Activated CD4-positive, alpha-beta T cell treated with anti-CD3 and anti-CD28 coated beads, Interleukin-2, amount 10 ng/mL, durations not matched to agents 7 days and 5 days (primary cell): ENCODE measurements at places on chromosomes 3 and 15.
A peak's percentile ranks its signal among the peaks of the same experiment; 100 is the strongest.

DNA sequence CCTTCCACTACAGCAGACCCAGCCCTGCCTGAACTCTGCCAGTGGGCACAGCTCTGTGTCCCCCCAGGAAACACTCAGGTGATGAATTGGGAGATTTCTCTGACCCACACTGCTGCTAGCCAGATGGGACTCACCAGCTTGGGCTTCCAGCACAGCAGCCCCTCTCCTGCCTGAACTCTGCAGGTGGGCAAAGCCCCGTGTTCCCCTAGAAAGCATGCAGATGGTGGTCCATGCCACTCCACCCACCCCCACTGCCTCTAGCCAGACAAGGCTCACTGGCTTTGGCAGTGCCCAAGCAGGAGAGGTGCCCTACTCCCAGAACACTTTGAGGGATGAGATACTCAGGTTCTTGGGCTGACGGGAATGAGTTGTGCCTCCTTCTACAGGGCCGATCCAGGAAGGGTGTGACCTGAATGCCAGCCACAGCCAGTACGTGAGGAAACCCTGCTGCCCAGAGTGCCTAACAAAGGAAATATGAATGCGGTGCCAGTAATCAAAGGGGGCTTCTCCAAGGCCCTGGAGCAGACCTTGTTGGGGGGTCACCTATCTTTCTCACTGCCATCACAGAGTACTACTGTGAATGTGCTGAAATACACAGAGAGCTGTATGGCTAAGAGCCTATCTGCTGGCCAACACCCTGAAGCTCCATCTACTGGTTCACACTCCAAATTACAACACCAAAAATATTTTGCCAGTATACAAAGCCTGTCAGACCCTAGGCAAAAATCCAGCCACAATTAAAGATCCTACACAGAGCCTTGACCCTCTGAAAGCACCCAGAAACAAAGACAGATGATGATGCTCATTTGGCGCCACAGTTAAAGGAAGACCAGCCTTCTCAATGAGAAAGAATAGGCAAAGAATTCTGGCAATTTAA lies 61.9 kb downstream of the BTLA start:
- peak overlapping the region; percentile 81 for H3K27ac ChIP-seq
- peak; percentile 41 for DNase-seq
- H3K36me3 ChIP-seq = peaks cover 8% of the 10 kb centered on the region
- H3K4me3 ChIP-seq = no peak overlapping the region
- peaks cover 30% of the 10 kb centered on the region for H3K4me1 ChIP-seq

DNA sequence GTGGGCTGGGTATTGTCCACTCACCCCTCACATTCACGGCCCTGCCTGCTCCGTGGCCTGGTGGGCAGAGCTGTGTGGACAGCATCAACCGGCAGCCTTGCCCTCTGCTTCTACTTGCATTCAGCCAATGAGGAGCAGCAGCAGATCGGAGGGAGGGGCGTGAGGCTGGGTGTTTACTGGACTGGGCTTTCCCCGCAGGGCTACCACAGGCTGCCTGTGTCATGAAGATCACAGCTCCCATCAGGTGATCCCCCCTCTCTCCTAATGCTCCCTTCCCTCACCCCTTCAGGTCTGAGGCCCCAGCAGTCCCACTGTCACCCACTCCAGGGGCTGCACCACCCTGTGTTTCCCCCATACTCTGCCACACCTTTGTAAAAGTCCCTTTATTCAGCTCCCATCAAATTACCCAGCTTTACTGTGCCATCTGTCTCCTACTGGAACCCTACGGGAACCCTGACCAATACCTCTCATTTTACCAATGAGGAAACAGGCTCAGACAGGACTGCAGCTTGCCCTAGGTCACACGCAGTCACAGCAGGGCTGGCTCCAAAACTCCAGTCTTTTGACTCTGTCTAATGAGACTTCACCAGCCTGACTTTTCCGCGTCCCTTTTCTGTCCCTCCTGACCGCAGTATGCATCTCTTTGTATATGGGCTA lies 81.1 kb downstream of the MEGF11 start:
- no peaks in the 10 kb centered on the region for H3K36me3 ChIP-seq
- H3K4me1 ChIP-seq = no peaks in the 10 kb centered on the region
- H3K27me3 ChIP-seq = peaks cover 23% of the 10 kb centered on the region
- H3K27ac ChIP-seq = no peak overlapping the region

DNA sequence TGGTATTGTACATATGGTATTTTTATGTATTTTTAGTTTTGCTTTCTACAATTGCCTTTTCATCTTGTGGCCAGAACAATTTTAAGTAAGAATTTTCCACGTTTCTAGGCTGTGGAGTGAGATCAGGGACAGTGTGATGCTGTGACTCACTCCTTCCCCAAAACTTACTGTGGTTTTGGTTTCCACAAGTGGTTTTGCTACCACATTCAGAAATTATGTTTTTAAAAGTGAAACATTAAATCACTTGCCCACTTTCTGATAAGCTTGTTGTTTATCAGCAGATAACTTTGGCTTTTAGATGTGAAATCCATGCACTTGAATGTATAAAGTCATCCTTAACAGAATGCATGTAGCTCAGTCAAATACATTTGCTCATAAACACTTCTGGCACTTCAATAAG lies 192.2 kb upstream of the THRB start:
- H3K36me3 ChIP-seq = no peaks in the 10 kb centered on the region
- H3K4me1 ChIP-seq = peaks cover 8% of the 10 kb centered on the region
- no peak overlapping the region for H3K4me3 ChIP-seq
- H3K27me3 ChIP-seq = peaks cover 25% of the 10 kb centered on the region
- no peak for DNase-seq
- no peak overlapping the region for H3K27ac ChIP-seq

DNA sequence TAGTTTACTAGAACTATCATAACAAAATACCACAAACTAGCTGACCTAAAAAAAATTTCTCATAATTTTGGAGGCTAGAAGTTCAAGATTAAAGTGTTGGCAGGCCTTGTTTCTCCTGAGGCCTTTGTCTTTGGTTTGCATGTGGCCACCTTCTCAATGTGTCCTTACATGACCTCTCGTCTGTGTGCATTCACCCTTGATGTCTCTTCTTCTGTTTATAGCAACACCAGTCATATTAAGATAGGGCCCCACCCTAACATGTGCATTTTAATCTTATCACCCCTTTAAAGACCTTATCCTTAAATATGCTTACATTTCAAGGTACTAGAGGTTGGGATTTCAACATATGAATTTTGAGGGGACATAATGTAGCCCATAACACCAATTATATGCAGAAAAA lies 177.0 kb downstream of the ZBBX start:
- no peak overlapping the region for H3K4me3 ChIP-seq
- no peak overlapping the region for H3K27ac ChIP-seq
- DNase-seq = no peak
- H3K4me1 ChIP-seq = no peaks in the 10 kb centered on the region
- H3K27me3 ChIP-seq = no peaks in the 10 kb centered on the region

DNA sequence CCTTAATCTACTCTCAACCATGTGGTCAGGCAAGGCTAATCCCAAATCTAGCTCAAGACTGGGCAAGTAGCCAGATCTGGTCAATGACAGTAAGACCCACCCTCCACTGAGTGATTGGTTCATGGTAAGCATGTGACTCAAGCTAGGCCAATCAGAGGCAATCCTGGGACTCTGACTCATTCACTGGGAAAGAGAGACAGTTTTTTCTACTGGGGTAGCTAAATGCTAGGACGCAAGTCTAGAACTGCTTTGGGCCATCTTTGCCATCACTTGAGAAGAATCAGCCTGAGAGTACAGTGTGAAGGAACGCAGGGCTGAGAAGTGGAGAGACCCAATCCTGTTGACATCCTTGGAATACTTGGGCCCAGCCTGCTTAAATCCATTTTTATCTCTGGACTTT lies 9.4 kb upstream of the RAD18 start:
- no peak overlapping the region for H3K4me3 ChIP-seq
- no peaks in the 10 kb centered on the region for H3K36me3 ChIP-seq
- peaks cover 19% of the 10 kb centered on the region for H3K27me3 ChIP-seq

- no peak for DNase-seq
- no peaks in the 10 kb centered on the region for H3K27me3 ChIP-seq
- no peak overlapping the region for H3K27ac ChIP-seq
- no peaks in the 10 kb centered on the region for H3K4me1 ChIP-seq
- H3K36me3 ChIP-seq = no peaks in the 10 kb centered on the region
- H3K4me3 ChIP-seq = no peak overlapping the region
Measured at GRCh38 chr15:69265347-69265955, 33.3 kb upstream of the PAQR5 start.

GRCh38 chr3:45607790-45608189 lies 13.2 kb downstream of the LIMD1 start:
- H3K27ac ChIP-seq = no peak overlapping the region
- H3K4me1 ChIP-seq = peaks cover 25% of the 10 kb centered on the region
- peaks cover 9% of the 10 kb centered on the region for H3K36me3 ChIP-seq
- no peaks in the 10 kb centered on the region for H3K27me3 ChIP-seq

GRCh38 chr3:129727707-129728106 lies 121.2 kb upstream of the PLXND1 start:
- no peaks in the 10 kb centered on the region for H3K36me3 ChIP-seq
- H3K4me3 ChIP-seq = no peak overlapping the region
- no peak overlapping the region for H3K27ac ChIP-seq
- H3K27me3 ChIP-seq = no peaks in the 10 kb centered on the region
- no peak for DNase-seq
- no peaks in the 10 kb centered on the region for H3K4me1 ChIP-seq
